ENCODE measurements at places on chromosomes 1 and 21.

GRCh38 chr1:167860231-167860923, 53.6 kb downstream of the ADCY10 start:
- DNase-seq: no peak

GRCh38 chr21:39938086-39938625, 70.9 kb downstream of the PCP4 start:
- no peak for DNase-seq

GRCh38 chr1:155946633-155947219, 5.3 kb downstream of the RXFP4 start:
- DNase-seq: no peak

DNA sequence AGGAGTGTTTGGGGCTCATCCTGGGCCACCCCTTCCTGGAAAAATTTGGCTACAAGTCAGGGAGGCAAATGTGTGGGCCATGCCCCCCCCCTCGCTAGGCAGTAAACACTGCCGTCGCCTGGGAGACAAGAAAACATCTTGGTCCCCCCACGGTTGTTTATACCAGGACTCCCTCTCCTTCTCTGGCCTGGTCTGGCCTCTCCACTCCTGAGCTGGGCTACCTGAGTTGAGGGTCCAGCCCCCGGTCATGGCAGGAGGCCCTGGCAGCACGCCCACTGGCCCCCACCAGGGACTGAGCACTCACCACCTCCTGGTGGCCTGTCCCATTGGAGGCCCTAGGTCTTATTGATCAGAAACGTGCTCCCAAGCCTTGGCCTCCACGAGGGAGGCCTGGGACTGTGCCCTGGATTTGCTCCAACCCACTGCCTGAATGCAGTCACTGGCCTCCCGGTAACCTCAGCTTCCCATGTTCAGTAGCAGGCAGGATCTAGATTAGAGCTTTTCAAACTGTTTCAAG, 15.8 kb downstream of the KCNQ4 start:
- DNase-seq: no peak

GRCh38 chr1:82934074-82934473, 1064.9 kb downstream of the TTLL7 start:
- no peak for DNase-seq

GRCh38 chr1:15866721-15867201, 19.3 kb downstream of the SPEN start:
- no peak for DNase-seq

DNA sequence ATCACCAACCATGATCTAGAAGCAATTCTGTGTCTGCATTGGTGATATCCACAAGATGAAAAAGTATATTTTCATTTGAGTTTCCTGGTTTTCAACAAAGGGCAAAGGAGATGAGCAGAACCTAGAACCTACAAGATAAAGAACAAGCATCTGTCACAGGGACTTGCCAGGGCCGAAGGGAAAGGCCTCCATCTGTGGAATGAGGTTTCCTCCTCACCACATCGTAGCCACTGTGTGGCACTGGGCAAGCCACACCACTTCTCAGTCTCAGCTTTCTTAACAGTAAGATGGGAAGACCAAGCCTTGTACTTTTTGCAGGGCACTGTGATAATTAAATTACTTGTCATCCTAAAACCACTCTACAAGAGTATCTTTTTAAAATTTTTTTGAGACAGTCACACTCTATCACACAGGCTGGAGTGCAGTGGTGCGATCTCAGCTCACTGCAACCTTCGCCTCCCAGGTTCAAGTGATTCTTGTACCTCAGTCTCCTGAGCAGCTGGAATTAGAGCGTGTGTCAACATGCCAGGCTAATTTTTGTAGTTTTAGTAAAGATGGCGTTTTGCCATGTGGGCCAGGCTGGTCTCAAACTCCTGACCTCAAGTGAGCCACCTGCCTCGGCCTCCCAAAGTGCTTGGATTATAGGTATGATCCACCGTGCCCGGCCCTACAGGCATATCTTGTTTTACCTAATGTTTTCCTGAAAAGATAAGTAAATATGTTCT, 45.8 kb downstream of the ARHGEF11 start:
- no peak for DNase-seq

GRCh38 chr1:157700305-157700704, 264 bp downstream of the FCRL3 start:
- DNase-seq: no peak

DNA sequence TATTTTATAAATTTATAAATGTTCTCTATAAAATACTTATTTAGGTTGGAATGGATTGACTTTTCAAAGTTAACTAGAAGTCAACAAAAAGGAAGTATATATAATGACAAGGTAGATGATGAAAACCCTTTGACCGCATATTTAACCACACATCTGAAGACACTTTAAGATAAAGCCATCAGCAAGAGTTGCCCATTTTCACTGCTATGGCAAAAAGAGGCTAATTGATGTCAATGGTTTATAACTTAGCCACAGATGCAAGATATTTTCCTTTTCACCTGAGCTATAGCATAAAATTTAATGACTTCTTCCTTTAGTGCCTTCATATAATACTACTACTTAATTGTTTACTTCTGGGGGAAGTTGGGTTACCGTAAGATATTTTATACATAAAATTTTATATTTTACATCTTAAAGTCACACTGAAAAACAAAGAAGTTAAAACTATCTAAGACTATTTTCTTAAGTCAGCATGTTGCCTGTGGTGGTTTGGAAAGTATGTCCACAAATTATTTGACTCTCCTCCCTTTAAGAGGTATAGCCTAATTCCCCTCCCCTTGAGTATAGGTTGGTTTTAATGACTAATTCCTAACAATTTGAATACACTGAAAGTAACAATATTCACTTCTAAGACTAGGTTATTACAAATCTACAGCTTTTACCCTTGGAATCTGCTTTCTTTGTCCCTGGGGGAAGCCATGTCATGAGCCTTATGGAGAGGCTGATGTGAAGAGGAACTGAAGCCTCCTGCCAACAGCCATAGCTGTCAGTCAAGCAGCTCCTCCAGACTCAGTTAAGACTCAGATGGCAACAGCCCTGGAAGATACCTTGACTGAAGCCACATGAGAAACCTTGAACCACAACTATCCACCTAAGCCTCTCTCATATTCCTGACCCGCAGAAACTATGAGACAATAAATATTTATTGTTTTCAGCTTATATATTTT, 40.3 kb upstream of the LRRC8B start:
- no peak for DNase-seq

DNA sequence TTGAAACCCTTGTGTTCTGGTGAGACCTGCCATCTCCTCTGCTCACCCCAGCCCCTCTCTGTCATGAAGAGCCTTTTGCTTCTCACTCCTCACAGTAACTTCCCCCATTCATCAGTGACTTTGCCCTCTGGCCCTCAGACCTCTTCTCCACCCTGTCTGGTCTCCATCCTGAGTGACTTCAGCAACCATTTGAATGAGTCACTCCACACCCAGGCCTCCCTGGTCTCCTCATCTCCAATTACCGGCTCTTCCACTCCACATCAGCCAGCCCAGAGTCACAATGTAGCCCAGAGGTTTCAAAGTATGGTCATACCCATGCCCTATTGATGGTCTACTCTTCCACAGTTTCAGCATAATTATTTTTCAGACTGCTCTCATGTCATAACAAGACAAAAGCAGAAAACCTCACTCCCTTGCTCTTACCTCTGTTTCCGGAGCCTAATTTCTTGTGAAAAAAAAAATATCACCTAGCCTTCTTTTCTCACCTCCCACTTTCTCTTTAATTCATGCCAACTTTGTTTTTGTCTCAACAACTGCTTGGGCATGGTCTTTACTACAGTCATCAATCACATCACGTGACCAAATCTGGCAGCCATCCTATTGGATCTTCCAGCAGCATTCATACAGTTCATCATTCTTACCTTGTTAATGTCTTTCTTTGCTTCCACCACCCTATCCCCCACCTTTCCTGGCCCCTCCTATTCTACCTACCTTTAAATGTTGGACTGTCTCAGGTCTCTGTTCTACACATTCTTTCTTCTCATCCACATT, 35.6 kb upstream of the NEK7 start:
- DNase-seq: no peak

GRCh38 chr1:43976890-43977289, 2.1 kb upstream of the B4GALT2 start:
- no peak for DNase-seq

DNA sequence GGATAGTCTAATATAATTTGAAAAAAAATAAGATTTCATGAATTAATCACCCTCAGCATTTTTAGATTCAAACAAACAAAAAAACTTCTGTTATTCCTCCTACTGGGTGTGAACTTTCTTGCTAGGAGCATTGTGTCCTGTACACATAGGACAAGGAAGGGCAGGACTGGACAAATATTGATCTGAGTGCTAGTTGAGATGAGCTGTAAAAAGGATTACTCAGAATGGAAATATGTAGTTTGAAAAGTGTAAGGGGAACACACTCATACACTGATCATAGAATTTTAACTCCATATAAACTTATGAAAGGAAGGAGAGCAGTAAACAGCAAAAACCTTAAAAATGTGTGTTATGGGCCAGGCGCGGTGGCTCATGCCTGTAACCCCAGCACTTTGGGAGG, 156.5 kb upstream of the ZNF648 start:
- DNase-seq: no peak

- DNase-seq: no peak
These were observed 24.3 kb upstream of the NBL1 start for GRCh38 chr1:19619697-19620384.

GRCh38 chr1:205751036-205751651, 1.2 kb upstream of the NUCKS1 start:
- no peak for DNase-seq

GRCh38 chr21:44752671-44753235, 41.4 kb upstream of the TSPEAR start:
- DNase-seq: no peak

- no peak for DNase-seq
These were observed 65.1 kb upstream of the TMEM51 start for GRCh38 chr1:15088281-15088971.

GRCh38 chr21:30271156-30271555, 11.6 kb downstream of the KRTAP24-1 start:
- DNase-seq: no peak

DNA sequence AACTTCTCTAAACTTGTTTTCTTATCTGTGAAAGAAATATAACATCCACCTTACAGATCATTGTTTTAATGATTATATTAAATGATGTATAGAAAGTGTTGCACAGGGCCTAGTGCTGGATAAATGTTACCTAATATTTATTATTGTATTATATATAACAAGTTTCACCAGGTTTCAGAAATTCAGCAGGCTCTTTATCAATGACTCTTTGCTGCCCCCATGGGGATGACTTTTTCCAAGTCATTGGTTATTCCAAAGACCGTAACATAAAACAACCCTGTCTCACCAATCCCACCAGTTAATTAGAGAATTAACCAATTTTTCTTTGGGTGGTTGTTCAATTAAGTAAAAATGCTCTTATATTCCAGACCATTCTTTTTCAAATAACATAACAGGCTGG, 7.3 kb upstream of the DEDD start:
- DNase-seq: no peak

GRCh38 chr1:248873993-248874533, 15.2 kb upstream of the ZNF692 start:
- peak; percentile 36 for DNase-seq

GRCh38 chr1:7470904-7471638, 300.0 kb upstream of the VAMP3 start:
- no peak for DNase-seq

GRCh38 chr1:183235503-183235902, 49.4 kb downstream of the LAMC2 start:
- DNase-seq: no peak

GRCh38 chr1:93347334-93347899, 1.7 kb downstream of the DR1 start:
- no peak for DNase-seq

DNA sequence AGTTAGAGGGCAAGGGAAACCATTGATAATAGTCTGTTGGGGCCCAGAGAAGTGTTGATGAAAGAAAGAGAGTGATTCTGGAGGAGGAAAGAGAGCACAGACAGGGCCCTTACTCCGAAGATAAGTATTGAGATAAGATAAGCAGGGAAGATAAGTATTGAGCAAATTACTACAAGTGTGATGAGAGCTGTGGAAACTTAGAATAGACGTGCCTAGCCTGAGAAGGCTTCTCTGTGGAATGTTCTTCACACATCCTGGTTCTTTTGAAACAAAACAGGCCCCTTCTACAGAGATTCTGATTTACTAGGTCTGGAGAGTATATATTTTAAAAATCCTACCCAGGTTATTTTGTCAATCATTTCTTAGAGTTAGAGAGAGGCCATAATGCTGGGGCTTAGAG, 26.4 kb downstream of the FNBP1L start:
- DNase-seq: no peak

GRCh38 chr1:21779613-21780521, 3.1 kb downstream of the USP48 start:
- no peak for DNase-seq

- no peak for DNase-seq
These were observed 40.8 kb downstream of the KIAA1614 start for GRCh38 chr1:180953291-180954004.

- no peak for DNase-seq
These were observed 224.2 kb upstream of the RUNX1 start for GRCh38 chr21:35273333-35273732.

GRCh38 chr1:108862017-108862610, 5.2 kb upstream of the AKNAD1 start:
- DNase-seq: no peak

- peak; percentile 77 for DNase-seq
These were observed 37.1 kb downstream of the ARHGEF16 start for GRCh38 chr1:3491291-3492246.

DNA sequence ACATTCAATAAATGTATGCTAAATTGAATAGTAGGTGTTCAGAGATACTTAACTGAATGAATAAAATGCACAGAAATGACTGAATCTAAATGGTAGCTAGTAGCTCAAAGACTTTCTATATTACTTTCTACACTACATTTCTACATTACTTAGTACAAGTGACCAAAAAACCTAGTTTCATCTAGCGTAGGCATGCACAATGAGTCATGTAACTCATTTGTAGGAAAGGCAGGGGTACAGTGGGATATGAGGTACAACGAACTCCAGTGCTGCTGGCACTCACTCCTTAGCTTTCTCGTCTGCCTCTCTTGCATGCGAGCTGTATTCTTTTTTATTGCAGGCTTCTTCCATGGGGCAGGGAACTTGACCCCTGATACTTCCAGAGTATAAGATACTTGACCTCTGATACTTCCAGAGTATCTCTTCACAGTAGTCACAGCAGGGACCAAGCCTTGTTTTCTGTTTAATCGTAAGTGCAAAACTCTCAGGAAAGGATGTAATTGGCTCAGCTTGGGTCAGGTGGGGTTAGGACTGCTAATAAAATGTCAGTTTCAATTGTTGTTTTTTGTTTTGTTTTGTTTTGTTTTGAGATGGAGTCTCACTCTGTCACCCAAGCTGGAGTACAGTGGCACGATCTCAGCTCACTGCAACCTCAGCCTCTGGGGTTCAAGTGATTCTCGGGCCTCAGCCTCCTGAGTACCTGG, 4.9 kb upstream of the ATP2B4 start:
- DNase-seq: no peak

- DNase-seq: no peak
These were observed 86.2 kb downstream of the AKT3 start for GRCh38 chr1:243763806-243764205.

DNA sequence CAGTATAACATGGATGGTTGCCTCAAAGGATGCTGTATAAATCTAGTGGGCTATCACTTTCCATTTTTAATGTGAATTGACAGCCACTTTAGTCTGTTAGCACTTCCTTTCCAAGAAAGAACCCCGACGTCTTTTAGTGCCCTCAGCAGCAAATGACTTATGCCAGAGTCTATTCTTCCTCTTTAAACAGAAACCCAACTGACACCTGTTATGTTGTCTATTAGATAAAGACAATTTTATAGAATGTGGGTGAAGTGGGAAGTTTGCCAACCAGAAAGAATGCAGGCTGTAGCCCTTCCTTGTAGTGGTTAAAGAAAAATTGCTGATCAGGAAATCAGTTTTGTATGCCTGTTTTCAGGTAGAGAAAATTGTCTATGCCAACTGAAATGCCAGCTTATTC, 344.9 kb downstream of the ZNF326 start:
- no peak for DNase-seq
